ENCODE measurements at places on chromosomes 16 and 17.

GRCh38 chr17:20116683-20117309 lies 107.6 kb downstream of the SPECC1 start:
- peak; percentile 64 for DNase-seq

DNA sequence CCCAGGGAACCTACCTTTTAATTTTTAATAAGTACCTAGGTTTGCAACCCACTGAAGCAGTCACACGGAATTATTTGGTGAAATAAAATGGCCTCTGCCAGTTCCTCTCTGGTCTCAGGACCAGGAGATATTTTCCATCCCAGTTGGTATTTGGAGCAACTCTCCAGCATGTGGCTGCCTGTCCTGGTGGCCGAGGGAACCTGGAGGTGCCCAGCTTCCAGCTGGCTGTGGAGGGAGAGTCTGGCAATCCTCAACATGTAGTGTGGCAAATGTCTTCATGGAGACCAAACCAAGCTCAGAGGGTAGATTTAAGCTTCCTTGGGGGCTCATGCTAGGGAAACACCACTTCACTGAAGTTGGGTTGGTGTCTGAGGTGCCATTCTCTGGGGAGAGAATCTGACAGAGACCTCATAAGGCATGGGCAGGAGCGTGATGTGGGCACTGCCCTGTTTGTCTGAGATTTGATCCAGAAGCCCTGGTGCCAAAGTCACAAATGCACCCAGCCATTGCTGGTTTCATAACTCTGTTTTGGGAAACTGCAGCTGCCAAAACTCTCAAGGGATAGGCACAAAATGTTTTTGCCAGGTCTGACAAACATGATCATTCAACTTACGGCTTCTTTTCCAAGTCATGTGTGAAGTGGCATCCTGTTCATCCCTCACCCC lies 2.8 kb downstream of the MT1X start:
- no peak for DNase-seq

- no peak for DNase-seq
These were observed 489.4 kb upstream of the HSBP1 start for GRCh38 chr16:83318390-83318789.

GRCh38 chr17:63162406-63163157 lies 196.5 kb downstream of the TANC2 start:
- no peak for DNase-seq

GRCh38 chr16:79265701-79266100 lies 334.8 kb downstream of the MAF start:
- DNase-seq = no peak

- peak; percentile 1 for DNase-seq
These were observed 266.2 kb downstream of the CEP112 start for GRCh38 chr17:65925606-65926307.

DNA sequence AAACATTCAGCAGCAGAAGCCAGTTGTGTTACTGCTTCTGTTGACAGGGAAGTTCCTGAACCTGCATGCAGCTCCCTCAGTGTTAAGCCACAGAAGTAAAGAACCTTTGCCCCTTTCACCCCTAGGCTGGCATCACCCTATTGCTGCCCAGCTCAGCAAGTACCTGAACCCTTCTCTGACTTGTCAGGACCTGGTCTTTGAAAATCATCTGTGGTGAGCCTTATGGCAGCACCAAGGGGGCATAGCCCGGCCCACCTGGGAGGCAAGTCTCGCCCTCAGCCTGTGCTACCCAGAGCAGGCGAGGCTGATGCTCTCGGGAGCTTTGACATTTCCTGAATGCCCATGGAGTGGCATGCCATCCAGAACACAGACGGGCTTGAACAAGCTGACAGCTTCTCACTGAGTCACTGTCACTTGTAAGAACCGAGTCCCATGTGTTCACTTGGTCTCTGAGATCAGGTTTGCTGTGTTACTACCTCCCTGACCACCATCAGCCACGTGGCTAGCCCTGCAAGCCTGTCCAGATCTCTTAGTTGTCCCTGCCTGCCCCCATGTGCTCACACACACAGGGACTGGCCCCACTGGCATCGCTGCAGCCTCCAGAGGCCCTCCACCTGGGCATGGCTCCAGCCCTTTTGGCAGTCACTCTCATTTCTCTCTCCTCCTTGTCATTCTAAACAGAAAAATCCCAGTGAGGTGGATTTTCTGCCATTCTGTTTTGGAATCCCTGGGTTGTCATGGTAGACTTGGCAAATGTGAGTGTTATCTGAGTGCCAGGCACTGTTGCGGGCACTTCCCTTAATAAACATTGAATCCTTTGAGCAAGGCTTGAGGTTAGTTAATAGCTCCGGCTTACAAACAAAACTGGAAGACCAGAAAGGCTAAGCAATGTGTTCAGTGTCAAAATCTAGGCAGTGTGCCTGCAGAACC lies 2.9 kb upstream of the CARMIL2 start:
- DNase-seq = peak; percentile 78
